GM18507 (cell line): ENCODE measurements at places on chromosomes 4 and X.

DNA sequence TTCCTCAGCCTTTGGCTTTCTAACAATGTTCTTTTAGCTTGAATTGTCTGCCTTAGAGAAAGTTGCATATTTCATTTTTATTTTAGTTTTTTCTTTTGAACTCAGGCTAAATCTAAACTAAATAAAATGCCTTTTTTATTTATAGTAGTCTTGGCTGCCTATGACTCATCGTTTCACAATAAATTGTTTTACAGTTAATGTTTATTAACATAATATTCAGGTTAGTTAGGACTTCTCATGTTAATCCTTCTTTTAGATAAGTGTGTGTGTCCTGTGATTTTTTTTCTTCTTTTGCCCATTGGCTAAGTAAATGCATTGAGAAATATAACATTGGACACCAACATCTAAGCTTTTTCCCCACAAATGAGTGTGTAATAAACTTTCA, 1.6 kb downstream of the RP2 start:
- no peak for DNase-seq

GRCh38 chr4:3636646-3637320, 104.6 kb upstream of the LRPAP1 start:
- no peak for DNase-seq

DNA sequence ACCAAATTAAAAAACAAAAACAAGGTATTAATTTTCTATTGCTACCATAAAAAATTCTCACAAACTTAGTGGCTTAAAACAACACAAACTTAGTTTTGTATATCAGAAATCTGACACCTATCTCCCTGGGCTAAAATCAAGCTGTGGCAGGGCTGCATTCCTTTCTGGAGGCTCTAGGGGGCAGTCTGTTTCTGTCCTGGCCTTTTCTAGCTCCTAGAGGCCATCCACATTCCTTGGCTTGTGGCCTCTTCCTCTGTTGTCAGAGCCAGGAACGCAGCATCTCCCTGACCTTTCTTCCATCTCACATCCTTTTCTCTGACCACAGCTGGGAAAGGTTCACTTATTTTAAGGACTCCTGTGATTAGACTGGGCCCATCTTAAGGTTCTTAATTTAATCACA, 38.9 kb upstream of the TLR2 start:
- DNase-seq: no peak

DNA sequence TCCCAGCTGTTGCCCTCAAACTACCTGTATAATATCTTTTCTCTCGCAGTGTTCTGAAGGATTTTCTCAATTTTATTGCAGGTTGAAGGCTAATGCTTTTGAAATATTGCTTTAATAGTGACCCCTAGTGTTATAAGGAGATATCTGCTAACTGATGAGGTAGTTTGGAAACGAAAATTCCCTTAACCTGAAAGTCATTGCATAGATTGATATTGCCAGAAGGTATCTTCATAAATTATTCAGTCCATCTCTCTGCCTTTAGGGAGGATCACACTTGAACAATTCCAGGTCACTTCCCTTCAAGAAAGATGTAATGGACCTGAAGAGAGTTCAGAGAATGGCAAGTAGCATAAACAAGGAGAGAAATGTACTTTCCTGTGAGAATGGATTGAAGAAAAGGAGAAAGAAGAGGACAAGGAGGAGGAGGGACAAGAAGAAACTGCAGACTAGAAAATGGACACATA, 44.1 kb downstream of the TIGD4 start:
- peak; percentile 29 for DNase-seq

- DNase-seq: no peak
Measured at GRCh38 chrX:46710927-46711623, 47.8 kb downstream of the SLC9A7 start.

GRCh38 chrX:71514367-71515037, 18.4 kb upstream of the OGT start:
- DNase-seq: no peak

GRCh38 chrX:135740681-135741149, 27.3 kb downstream of the CT45A1 start:
- DNase-seq: peak; percentile 5

DNA sequence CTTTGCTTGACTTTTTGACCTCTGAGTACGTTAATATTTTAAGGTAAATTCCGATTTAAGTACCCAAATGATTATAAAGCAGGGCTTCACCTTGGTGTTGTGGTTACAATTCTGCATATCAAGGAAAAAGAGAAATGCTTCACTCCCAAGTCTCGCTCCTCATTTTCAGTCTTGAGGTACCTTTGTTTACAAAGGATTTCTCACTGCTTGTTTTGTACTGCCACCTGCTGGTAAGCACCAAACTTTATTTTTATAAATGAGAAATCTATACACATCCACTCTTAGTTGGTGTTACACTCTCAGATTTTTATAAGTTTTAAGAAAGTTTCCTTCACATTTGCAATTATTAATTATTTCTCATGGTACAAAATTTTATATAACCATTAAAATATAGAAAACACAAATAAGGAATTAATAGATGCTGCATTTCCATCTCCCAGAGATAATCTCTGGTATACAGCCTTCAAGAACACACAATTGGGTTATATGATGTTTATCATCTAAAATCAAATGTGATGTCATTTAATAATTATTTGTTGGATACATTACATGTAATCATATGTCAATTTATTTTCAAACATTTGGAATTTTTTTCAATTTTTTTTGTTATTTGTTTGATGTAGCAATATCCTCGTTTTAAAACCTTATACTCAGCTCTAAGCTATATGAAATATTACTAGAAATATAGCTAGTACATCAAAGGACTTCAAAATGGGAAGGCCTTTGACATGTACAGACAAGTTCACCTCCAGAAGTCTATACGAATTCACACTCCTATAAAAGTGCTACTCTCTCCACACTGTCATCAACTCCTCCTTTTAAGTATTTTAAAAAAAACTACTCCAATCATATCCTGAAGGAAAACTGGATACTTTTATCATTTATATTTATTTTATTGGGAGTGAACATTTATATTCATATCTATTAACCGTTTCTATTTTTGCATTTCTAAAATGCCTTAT, 179.9 kb downstream of the KCNIP4 start:
- DNase-seq: no peak

GRCh38 chr4:68732653-68733466, 62.4 kb upstream of the UGT2B15 start:
- DNase-seq: no peak

DNA sequence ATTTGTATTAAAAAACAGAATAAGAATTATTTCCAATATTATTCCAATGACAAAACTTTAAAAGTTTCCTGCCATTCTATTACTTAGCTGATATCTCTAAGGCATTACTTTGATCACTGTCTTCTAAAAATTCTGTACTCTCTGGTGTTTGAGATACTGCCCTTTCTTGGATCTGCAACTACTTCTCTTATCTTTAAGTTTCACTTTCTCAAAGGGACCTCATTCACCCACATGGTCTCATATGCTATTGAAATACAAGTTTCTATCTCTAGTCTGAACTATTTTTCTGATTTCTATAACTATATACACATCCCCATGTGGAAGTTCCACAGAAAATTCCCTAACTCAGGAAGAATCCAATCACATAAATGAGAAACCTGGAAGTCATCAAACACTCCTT, 22.2 kb downstream of the TMPRSS11E start:
- no peak for DNase-seq

GRCh38 chrX:45309096-45309495, 108.4 kb upstream of the DIPK2B start:
- DNase-seq: no peak

DNA sequence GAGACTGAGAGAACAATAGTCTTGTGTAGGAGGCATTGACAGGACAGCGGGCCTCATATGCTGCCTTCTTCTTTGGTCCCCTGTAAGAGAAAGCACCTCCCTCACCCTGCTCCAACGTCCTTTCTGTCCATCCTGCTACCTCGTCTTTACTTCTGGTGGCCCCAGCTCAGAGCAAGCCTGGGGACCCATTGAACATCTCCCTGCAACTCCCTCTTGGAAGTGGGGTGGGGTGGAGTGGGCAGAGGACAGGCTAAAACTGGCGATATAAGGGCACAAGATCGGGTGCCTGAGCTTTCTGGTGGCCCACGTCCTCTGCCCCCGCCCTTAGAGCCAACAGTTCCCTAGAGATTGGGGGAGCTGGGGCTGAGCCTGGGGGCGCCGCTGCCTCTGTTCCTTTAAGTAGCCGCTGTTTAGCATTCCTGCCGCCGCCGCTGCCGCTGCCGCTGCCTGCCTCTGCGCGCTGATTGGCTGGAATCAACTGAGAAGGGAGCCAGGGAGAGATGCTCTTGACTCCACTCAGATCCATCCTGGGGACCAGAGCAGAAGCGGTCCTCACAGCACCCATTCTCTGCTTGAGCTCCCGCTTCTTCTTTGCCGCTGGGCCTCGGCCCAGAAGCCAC, at the start of gene DLG3:
Gene DLG3 (plus strand): TSS at position 510 of the 620 bp plus-strand sequence. CDS start 367 bp downstream, outside the sequence.
- no peak for DNase-seq

DNA sequence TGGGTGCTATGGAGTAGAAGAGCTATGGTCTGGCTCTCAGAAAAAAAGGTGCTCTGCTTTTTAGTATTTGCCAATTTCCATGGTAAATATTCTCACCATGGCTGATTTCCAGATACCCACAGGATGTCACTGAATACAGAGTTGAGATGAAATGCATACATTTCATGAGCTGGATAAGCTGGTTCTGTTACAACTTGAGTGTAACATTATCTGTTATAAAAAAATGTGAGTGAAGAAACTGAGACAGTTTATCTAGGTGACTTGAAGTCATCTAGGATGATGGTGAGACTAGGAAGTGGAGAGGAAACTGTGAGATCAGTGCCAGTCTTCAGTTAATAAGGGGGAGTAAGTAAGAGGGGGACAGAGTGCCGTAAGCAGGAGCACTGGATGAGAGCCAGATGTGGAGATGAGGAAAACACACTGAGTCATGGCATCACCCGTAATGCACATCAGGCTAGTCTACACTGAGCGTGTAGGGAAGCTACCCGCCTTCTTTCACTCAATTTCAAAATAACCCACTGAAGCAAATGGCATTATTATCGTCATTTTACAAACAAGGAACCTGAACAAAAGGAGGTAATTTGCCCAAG, 5.0 kb downstream of the HPSE start:
- no peak for DNase-seq

GRCh38 chr4:168781926-168782325, 228.1 kb downstream of the CBR4 start:
- DNase-seq: no peak
